ENCODE measurements at places on chromosomes 2 and 18.

GRCh38 chr2:207847807-207848544 is 78.3 kb upstream of the FZD5 start:
- peak; percentile 82 for DNase-seq

GRCh38 chr18:3395466-3395865 is 54.5 kb upstream of the TGIF1 start:
- no peak for DNase-seq

GRCh38 chr18:22711192-22711685 is 221.9 kb upstream of the RBBP8 start:
- DNase-seq = peak; percentile 61

DNA sequence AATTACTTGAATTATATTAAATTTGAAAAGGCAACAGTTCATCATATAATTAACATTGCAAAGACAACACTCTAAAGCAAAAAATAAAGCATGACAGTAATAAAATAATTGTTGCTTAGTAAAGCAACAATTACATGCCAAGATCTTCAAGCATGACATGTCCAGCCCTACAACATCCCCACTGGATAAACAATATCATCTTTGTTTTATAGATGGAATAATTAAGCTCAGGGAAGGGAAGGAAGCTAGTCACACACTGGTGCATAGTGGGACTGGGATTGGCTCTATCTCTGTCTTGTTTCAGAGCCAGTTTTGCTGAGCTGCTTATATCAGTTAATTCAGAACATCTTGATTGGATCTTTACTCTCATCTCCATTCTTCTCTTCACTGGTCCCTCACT is 49.9 kb upstream of the PARD3B start:
- DNase-seq = no peak

DNA sequence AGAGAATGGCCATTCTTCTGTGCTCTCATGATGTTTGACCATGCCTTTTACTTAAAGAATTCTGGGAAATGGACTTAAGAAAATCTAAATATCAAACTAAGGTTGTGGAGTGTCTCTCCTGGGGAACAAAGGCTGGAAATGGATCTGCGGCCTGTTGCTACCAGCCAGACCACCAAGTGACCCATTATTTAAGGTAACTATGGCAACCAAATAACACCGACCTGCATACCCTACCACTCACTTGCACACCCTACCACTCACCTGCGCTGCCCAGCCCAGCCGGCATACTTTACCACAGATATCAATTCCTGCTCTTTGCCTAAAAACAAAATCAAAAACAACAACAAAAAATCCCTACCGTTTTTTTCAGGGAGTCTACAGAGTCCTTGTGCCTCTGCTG is 203.2 kb downstream of the NBAS start:
- DNase-seq = no peak

GRCh38 chr2:126933711-126934091 is 35.0 kb downstream of the TEX51 start:
- no peak for DNase-seq

GRCh38 chr2:152505495-152505906 is 170.5 kb downstream of the FMNL2 start:
- DNase-seq = peak; percentile 65

GRCh38 chr2:168210895-168211570 is 36.4 kb downstream of the STK39 start:
- DNase-seq = peak; percentile 83

- DNase-seq = no peak
Measured at GRCh38 chr2:84832772-84833461, 48.0 kb downstream of the TRABD2A start.

DNA sequence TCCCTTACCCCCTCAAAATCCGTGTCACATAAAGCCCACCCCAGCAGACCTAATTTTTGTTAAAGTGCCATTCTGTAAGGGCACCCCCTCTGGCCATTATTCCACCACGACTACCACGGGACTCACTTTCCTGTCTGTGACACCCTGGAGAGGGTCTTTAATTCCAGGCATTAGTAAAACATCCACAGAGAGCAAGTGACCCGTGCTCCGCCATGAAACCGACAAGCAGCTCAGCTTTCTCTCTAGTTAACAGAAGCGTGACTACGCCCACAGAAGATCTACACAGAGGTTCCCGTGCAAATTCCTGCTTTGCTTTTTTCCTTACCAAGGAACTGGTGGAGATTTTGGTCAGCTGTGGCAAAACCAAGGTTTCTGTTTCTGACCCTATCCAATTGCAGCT is 4.4 kb downstream of the SIGLEC15 start:
- DNase-seq = no peak

GRCh38 chr2:202201220-202202160 is 36.9 kb downstream of the SUMO1 start:
- no peak for DNase-seq

DNA sequence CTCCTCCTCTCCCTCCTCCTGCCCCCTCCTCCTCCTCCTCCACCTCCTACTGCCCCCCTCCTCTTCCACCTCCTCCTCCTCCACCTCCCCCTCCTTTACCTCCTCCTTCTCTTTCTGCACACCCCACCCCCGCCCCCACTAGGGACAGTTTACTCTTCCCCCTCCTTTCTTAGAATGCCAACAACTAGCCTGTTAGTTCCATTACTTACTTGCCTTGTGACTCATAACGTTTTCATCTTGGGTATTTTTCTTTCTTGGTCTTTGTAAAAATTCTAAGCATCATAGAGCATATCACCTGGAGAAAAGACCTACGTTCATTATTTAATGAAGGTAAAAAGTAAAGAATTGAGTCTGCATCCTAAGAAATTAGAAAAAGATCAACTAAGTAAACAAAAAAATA is 165.3 kb downstream of the NEDD4L start:
- no peak for DNase-seq

DNA sequence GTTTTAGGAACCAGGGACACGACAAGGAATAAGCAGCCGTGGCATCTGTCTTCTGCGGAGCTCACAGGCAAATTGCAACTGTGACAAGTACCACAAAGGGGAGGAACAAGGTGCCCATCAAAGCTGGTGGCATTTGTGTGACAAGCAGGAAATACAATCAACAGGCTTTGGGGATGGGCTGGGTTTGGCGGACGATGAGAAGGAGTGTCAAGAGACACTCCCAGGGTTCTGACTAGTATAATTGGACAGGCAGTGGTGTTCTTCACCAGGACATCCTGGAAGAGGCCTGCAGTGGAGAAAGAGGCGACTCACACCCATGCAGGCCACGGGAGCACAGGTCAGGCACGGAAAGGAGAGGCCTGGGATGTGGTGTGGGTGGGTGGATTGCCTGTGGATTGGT is 14.2 kb upstream of the SPATA3 start:
- no peak for DNase-seq

DNA sequence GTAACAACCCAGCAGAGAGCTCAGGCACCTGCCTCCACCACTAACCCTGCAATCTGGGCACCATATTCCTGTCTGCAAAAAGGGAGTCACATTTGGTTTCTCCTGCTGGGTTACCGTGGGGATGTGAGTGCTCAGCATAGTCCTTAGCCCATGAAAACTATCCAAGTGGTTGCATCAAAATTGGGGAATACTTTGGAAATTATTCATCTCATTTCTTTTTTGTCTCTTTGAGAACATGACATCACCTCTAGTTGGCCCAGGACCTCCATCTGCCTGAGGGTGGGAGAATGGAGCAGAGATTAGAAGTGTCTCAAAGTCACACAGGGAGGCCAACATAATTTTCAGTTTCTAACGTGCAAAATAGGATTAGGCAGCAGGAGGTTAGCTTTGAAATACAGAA is 19.3 kb upstream of the SPP2 start:
- DNase-seq = peak; percentile 32

GRCh38 chr2:64605991-64606478 is 47.7 kb downstream of the SERTAD2 start:
- no peak for DNase-seq

DNA sequence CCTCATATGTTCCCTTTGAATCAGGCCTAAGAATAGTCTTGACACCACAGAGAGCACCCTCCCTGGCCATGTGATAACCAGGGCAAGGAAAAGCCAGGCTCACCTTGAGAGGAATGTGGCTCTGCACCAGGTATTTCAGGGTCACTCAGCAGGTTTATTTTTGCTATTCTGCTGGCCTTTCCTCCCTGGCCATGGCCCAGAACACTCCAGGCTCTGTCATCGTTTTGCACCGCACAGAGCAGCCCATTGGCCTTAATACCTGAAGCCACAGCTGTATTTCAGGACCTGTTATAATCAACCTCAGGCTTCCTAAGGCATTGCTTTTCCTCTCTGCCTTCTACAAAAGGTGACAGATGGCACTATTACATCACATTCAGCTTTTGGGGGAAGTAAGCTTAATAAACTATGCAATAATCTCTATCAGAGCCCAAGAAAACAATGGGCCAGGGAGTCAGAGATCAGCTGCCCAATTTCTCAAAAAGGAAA is 668.3 kb downstream of the IRS1 start:
- no peak for DNase-seq

- DNase-seq = no peak
Measured at GRCh38 chr2:21382701-21383520, 259.1 kb downstream of the TDRD15 start.

DNA sequence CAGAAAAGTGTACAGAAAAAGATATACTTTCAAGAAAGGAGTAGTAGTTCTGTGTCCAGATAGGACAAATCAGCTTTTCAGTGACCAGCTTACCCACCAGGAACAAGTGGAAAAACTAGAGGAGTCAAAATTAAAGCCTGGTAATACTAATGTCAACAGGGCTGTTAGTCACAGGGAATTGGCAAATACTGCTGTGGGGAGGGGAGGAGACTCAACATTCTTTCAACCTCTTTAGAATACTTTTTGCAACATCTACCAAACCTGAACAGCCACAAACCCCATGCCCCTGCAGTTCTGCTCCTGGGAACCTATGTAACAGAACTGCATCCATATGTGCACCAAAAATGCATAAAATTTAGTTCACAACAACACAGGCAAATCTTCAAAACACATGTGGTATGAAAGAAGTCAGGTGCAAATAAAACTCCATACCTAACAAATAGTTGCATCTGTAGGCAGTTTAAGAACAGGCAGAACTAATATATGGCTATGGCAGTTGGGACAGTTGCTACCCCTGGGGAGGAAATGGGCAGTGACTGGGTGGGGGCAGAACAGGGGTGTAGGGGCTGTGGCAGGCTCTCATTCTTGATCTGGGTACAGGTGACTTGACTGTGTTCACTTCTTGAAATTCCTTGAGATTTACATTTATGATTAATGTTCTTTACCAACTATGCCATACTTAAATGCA is 9.7 kb downstream of the CMPK2 start:
- no peak for DNase-seq

GRCh38 chr2:43748333-43748732 is 25.5 kb upstream of the DYNC2LI1 start:
- DNase-seq = no peak

- DNase-seq = no peak
Measured at GRCh38 chr2:150802635-150803034, 315.2 kb upstream of the RND3 start.

DNA sequence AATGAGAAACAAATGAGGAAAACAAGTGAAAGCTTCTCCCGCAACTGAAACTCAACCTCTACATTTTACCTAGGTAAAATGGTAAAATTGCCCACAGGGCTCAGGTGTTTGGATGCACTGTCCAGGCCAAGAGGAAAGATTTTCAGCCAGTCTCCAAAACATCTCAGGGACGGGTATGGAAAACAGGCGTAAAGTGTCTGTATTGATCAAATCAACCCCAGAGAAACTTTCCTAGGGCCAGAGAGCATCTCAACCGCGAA is 361 bp upstream of the HAT1 start:
- no peak for DNase-seq

DNA sequence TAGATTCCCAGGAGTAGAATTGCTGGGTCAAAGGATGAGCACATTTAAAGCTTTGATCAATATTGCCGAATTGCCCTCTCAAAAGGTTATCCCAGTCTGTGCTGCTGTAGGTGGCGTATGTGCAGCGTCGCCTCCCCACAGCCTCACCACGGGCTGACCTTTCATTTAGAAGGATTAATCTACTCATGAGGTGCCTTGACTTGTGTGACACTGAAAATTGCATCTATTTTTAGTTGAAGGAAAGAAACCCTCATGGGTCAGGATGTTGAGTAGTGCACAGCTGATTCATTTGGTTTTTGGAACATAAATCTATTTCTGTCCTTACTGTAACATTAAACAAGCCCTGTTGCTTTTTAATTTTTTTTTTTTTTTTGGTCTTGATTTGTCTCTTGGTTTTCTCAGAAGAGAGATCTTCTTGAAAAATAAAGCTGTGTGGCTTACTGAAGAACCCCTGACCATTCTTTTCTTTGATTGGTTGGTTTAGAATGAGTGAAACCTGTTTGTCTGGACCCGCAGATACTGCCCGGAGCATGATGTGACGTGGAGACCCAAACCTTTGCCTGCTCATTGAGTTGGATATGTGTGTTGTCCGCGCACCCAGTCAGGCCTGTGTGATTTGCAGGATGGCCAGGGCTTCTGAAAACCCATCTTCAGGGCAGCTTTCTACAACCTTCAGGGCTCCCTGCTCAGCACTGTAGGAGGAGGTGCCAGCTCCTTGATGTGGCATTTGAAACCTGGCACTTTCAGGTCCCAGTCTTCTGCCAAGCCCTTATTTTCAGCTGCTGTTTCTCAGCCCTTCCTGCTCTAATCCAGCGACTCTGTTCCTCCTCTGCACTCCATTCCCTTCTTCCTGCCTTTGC is 61.0 kb downstream of the LPIN1 start:
- DNase-seq = no peak

DNA sequence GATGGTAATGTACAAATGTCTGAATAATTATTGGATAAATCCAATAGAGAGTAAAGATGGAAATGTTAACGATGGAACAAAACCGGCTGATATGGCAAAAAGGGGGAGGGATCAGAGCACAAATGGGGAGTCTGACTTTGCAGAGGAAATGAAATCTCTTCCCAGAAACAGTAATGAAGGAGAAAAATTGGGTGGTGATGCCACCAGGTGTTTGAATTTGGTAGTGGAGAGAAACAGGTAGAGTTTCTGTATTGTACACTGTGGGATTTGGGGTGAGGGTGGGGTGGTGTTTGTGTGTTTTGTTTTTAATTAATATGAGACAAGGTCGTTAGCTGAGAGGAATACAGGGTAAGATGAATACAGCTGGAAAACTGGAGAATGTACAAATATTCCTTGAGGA is 20.4 kb upstream of the XDH start:
- no peak for DNase-seq

- no peak for DNase-seq
Measured at GRCh38 chr18:8611916-8612576, 2.8 kb downstream of the RAB12 start.

GRCh38 chr2:84116143-84116542 is 342.9 kb downstream of the SUCLG1 start:
- no peak for DNase-seq

DNA sequence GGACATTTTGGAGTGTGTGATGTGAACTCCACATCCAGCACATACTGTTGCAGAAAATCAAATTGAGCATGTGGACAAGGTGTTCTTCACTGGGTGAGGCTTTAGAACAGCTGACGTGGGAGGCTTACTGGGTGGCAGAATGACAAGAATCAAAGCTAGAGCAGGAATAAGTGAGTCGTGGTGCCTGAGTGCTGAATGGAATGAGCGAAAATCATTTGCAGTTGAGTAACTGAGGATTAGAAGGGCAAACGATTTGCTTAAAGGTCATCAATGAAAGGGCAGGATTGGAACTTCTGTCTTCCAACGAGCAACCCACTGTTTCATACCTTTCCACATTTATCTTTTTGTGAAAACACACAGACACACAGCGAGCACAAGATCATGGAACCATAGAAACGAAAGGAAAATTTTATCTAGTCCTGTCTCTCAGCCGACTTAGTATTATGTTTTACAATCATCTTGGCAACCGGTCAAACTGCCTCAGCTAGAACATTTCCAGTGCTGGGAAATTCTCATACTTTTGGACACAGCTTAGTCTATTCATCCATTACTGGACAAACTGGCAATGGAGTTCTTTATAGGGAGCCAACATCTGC is 7.2 kb upstream of the DAW1 start:
- DNase-seq = peak; percentile 60

- DNase-seq = no peak
Measured at GRCh38 chr2:52498077-52498750, 1269.4 kb upstream of the CHAC2 start.
